SK-N-DZ (cell line): ENCODE measurements at places on chromosomes 3 and 15.
A peak's percentile ranks its signal among the peaks of the same experiment; 100 is the strongest.

GRCh38 chr3:126179825-126180476 lies 435 bp downstream of the ALDH1L1 start:
- no peak for DNase-seq

GRCh38 chr3:39408493-39409372 lies 2.2 kb downstream of the RPSA start:
- no peak for DNase-seq

DNA sequence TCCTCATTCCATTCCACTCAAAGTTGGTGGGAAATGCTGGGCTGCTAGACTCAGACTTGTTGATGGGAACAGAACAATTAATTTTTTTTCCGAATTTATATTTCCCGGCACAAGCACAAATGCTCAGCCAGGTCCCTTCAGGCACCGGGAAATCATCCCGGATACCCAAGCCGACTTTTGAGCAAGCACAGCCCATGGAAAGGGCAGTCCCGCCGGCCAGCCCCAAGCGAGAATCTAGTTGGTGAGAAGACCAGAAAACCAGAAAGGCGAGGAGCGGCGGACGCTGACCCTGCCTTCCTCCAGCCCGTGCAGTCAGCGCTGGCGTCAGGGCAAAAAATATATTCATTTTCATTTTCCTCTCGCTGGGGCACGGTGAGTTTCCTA lies 763 bp upstream of the ZIC4 start:
- no peak for DNase-seq

DNA sequence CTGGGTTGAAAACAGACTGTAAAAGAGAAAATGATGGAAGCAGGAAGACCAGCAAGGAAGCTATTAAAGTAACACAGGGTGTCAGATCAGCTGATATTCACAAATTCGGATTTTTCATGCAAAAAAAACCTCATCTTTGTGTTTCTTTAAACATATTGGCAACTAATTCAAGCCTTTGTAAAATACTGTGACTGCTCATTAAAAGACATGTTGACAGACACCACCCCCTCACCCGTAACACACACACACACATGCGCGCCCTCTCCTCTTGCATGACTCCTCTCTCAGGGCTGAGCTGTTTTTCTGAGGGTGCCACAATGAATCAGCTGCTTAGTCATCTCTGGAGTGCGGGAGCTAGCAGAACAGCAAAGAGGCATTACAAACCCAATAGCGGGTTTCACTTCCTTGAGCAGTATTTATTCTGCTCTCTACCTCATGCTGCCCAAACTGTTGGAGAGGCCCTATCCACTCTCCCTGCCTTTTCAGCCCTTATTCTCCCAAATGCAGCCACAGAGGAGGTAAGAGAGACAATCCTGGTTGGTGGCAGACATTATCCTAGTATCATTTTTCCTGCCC lies 35.8 kb upstream of the CCDC80 start:
- peak; percentile 10 for DNase-seq

DNA sequence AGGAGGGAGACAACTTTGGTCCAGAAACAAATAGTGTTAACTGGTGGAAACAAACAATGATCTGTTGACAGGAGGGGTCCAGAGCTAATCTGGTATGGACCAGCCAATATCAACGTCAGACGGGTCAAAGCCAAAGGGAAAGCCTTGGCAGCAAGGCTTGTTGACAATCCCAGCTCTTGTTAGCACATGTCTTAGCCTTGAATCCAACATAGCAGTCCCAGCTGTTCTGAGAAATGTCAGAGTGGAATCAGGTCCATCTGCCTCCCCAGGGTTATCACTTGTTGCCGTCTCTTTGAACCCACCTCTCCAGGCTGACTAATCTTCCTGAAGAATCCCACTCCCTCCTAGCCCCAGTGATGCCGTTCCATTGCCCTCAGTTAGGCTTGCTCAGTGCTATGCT lies 404.6 kb upstream of the MCTP2 start:
- DNase-seq = no peak

- no peak for DNase-seq
Observed at GRCh38 chr15:32718227-32718820, 520 bp downstream of the GREM1 start.

DNA sequence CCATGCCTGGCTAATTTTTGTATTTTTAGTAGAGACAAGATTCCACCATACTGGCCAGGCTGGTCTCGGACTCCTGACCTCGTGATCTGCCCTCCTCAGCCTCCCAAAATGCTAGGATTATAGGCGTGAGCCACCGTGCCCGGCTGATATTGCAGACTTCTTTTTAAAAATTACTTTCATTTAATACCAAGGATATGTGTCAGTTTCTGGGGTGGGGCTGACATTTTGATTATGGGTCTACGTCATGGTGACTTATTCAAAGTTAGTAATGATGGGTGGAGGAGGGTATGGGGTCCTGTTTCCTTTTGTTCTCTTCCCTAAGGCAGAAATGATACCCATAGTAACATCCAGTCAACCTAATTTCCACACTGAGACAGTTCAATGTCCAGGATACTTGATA lies 34.7 kb downstream of the GBE1 start:
- DNase-seq = no peak

- peak; percentile 9 for DNase-seq
Observed at GRCh38 chr15:26242565-26243071, 379.5 kb upstream of the ATP10A start.

DNA sequence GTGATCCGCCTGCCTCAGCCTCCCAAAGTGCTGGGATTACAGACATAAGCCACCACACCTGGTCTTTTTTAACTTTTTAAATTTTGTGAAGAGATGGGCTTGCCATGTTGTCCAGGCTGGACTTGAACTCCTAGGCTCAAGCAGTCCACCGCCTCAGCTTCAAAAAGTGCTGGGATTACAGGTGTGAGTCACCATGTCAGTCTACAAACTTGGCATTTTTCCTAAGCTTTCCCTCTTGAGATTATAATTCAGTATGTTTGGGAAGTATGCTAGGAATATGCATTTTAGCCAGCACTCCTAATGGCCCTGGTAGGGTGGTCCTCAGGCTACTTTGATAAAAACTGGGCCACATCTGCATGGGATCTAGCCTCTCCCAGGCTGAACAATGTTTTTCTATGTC lies 4.4 kb downstream of the WDR73 start:
- no peak for DNase-seq

- no peak for DNase-seq
Observed at GRCh38 chr3:10370429-10370828, 49.5 kb upstream of the SEC13 start.

- DNase-seq = no peak
Observed at GRCh38 chr3:188649521-188649920, 495.6 kb downstream of the LPP start.

- no peak for DNase-seq
Observed at GRCh38 chr3:197706658-197707057, 30.0 kb downstream of the RUBCN start.

DNA sequence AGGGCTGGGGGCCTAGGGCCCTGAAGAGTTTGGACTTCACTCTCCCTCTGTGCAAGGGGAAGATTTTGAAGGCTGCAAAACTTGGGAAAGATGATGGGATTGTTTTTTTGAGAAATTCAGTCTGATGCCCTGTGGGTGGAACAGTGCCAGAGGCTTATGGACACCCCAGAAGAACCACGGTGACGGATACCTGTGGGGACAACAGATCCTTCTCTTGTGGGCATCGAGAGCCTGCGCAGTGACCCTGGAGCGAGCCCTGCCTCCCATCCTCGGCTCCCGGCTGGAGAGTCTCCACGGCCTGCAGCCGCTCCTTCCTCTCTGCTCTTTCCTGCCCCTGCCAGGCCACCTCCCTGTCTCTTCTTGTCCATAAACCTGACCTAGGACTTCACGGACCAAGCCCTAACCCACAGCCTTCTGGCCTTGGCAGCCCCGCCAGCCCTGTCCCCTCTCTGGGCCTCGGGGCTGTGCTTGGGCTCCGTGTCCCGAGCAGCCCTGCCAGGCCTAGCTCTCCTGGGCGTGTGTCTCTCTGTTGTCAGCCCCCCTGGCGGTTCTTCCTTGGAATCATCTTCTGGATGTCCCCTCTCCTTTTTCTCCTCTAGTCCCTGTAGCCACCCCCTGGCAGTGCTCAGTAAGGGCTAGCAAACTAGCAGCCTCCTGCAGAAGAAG lies 98.4 kb downstream of the VGLL4 start:
- peak; percentile 76 for DNase-seq

DNA sequence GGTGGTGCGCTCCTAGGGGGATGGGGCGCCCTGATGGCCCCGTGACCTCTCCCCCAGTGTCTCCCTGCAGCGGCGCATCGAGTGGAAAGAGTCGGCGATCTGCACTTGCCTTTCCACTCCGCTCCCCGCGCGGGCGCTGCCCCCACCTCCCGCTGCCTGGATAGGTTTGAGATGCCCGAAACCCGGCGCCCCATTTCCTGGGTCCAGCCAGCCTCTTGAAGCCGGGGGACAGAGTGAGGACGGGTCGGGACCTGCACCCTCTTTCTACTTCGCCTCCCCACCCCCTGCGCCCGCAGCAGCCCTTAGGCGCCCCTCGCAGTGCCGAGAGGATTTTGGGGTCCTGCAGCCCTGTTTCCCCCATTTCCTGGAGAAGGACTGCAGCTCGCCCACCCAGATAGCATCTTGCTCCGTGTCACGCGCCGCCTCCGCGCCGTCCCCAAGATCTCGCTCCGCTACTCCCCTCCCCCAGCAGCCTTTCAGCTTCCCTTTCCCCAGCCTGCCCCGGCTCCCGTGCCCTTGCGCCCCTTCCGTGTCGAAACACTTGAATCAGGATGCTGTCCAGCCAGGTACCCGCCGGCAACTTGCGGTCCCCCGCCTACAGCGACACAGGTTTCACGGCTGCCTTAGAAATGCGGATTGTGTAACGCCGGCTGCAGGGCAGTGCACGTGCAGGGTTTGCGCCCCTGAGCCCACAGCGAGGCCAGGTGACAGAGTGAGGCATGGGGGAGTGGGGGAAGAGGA lies 519 bp downstream of the ABHD6 start:
- peak; percentile 34 for DNase-seq

DNA sequence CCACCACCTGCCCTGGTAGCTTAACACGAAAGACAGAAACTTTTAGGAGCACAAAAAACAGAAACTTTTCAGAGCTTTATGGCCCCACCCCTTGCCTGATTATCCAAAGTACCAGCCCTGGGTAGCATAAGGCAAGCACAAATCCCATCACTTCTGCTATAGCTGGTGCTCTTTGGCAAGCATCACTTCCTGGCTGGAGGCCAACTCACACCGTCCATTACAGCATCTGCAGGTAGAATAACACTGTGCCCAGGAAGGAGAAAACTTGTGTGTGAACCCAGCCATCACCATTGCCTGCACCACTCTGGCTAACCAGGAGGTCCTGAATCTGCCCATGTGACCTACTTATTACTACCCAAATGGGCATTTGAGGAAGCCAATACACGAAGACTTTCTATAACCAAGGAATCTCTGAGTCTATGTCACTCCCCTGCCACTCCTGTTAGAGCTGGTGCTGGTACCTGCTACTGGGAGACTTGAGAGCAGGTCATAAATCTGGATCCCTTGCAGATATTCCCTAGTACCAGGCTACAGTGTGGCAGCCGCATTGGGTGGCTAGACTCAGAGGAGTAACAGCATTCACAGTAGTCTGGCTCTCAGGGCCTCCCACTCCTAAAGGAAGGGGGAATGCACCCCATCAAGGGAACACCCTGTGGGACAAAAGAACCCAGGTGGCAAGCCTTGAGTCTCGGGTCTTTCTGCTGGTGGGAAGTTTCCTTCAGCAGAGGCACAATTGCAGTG lies 73.3 kb upstream of the AKAP13 start:
- no peak for DNase-seq

DNA sequence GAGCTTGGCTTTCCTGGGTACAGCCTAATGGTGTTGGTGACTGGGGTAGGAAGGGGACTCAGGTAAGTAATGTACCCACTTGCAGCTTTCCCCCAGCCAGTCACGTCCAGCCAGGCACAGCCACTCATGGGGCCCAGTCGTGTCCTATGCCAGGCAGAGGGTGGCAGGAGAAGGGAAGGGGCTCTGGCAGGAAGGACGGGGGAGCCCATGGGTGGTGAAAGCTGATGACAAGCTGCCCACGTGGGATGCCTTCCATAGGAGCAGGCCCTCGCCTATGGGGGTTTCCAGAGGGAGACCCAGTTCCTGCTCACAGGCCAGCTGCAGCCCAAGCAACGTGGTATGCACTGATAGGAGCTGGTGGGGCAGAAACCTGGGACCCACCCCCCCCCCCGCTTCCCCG lies 10.7 kb downstream of the CHAC1 start:
- no peak for DNase-seq

DNA sequence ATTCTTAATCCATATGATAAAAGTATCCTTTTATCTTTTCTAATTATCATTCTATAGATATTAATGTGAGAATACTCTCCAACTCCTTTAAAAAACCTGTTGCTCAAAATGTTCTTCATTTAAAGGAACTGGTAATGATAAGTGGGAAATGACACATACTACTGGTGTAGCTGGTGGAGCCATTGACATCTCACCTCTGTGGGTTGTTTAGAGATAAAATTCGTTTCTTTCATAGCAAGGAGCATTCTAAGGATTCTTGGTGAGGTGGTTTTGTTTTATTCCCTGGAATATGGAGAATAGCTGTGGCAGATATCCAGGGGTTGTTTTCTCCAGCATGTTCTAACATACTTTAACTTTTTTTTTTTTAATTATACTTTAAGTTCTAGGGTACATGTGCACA lies 299.8 kb upstream of the THBS1 start:
- no peak for DNase-seq

DNA sequence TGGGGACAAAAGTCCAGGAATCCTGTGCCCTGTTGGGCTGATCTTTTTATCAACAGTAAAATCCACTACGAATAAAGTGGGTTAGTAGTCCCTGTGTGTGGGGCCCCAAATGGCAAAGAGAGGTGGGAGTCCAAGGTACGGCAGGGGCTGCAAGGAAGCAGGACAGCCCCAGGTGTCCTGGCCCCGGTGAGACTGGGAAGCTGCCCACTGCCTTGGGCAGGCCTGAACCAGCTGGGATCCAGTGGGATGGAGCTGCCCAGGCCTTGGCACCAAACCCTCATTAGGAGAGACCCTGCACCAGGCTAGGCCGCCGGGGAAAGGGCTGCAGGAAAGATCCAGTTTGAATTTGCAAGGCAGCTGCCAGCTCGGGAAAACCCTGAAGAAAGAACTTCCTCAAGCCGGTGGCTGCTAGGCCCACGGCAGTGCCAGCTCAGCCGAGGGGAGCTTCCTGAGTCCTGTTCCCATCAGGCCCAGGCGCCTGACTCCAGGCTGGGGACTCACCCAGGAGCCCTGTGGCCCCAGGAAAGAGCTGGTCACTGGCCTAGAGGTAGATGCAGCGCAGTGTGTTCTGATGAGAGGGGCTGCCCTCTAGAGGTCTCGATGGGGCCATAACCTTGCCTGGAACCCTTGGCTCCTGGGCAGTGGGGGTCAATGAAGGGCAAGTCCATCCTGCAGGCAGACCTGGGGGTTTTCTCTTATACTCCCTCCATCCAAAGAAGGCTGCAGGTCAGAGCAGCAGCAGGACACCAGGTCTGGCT lies 14.4 kb upstream of the GNAI2 start:
- no peak for DNase-seq

GRCh38 chr3:40321818-40322217 lies 12.3 kb downstream of the EIF1B start:
- no peak for DNase-seq

GRCh38 chr15:50718700-50719125 lies 32.1 kb upstream of the TRPM7 start:
- DNase-seq = no peak

- no peak for DNase-seq
Observed at GRCh38 chr3:186587183-186587582, 16.7 kb downstream of the DNAJB11 start.
